ENCODE measurements at places on chromosomes 6 and 20.

- DNase-seq: no peak
These were observed 26.1 kb downstream of the MANBAL start for GRCh38 chr20:37315452-37316110.

DNA sequence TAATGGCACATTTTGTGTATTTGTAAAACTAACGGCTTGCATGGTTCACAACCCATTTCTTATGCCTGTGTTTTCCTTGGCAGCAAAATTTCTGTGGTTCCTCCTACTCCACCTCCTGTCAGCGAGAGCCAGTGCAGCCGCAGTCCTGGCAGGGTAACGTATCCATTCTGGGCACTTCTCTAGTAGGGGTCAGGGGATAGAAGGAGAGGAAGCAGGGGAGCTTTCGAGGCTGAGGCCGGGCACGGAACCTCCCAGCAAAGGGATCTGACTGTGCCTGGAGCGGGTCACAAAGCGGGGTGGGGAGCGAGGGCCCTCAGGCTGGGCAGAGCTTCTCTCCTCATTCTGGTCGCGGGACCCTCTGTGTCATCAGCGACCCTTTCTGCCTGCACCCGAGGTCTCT is 58.4 kb downstream of the SYTL3 start:
- no peak for DNase-seq

GRCh38 chr6:44161997-44162338 is 3.3 kb downstream of the CAPN11 start:
- DNase-seq: no peak

DNA sequence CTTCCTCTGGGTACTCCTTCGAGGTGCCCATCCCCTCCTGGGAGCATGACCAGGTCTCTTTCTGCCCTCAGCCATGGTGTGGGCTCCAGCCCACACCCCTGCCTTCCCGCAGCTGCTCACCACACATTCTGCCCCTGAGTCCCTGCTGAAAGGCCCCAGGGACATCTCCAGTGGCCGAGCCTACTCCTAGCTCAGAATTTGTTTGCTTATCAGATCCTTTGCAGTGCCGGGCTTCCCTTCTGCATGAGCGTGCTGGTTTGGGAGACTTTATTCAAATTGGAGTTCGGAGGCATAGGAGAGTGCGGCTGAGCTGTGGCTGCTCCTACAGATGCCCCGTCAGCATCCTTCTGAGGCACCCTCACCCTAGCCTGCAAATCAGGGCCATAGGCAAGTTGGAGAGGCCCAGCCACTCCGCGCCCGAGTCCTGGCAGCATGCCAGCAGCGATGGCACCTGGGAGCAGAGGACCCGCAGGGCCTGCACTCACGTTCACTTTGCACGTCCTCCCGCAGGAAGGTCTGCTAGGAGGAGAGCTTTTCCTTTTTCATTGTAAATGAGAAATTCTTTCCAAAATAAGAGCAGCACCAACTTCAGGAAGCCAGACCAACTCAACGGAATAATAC is 327.3 kb downstream of the QKI start:
- DNase-seq: no peak

GRCh38 chr20:35040646-35041045 is 52.0 kb downstream of the TRPC4AP start:
- DNase-seq: no peak

Data from dorsolateral prefrontal cortex (tissue), 122 donors.